ENCODE measurements at places on chromosomes 11 and 22. TPM values are rescaled to one million over a fixed set of nuclear protein-coding genes. Genes with fewer than 3 reads are reported as not detected.

Gene IL18
- total RNA-seq, result 5.5 TPM

Gene DEFB131B
- not detected for total RNA-seq

Gene FBLN1
- total RNA-seq, result 0.09 TPM

Gene KIF18A
- 15.4 TPM for total RNA-seq

Gene TUBA8
- total RNA-seq, result 0.94 TPM

Gene RIMBP3B
- not detected for total RNA-seq

Gene SLC5A1
- total RNA-seq, result not detected

Gene OR4D9
- not detected for total RNA-seq

Gene SLC22A6
- not detected for total RNA-seq

Gene OR52H1
- 0.19 TPM for total RNA-seq

Gene FOLH1
- total RNA-seq, result 0.85 TPM

Gene SESN3
- 2.4 TPM for total RNA-seq

Gene MADD
- total RNA-seq, result 19.7 TPM

Gene LRRC32
- 20.5 TPM for total RNA-seq

Gene ACAD8
- total RNA-seq, result 17.4 TPM

Gene PDE2A
- total RNA-seq, result 10.2 TPM

Gene OR52E8
- not detected for total RNA-seq

Gene WBP2NL
- total RNA-seq, result under 0.01 TPM

Gene SPI1
- not detected for total RNA-seq

Gene ARHGAP8
- not detected for total RNA-seq

Gene P2RX6
- total RNA-seq, result under 0.01 TPM

Gene NPAS4
- total RNA-seq, result not detected

Gene FAT3
- 0.28 TPM for total RNA-seq

Gene DDTL
- 2.5 TPM for total RNA-seq

Gene KRTAP5-2
- not detected for total RNA-seq

Gene MDK
- total RNA-seq, result 27.8 TPM

Gene OR52I2
- not detected for total RNA-seq

Gene OR2AT4
- total RNA-seq, result not detected

Gene PIWIL4
- 0.18 TPM for total RNA-seq

Gene CARNS1
- total RNA-seq, result 0.09 TPM

Gene RAG2
- not detected for total RNA-seq

Gene ASPHD2
- 6.9 TPM for total RNA-seq

Gene SYT13
- total RNA-seq, result not detected

Gene TMEM123
- 131 TPM for total RNA-seq

Gene HPS5
- total RNA-seq, result 32.2 TPM

Gene GSTT2B
- total RNA-seq, result 5.1 TPM

Gene HINFP
- 12.2 TPM for total RNA-seq

Gene PLAAT5
- total RNA-seq, result not detected

Gene CDC42EP1
- total RNA-seq, result 23.1 TPM
